ENCODE measurements at places on chromosomes 4 and X.

GRCh38 chr4:150217192-150217591 is 138.9 kb downstream of the DCLK2 start:
- DNase-seq: peak; percentile 57

DNA sequence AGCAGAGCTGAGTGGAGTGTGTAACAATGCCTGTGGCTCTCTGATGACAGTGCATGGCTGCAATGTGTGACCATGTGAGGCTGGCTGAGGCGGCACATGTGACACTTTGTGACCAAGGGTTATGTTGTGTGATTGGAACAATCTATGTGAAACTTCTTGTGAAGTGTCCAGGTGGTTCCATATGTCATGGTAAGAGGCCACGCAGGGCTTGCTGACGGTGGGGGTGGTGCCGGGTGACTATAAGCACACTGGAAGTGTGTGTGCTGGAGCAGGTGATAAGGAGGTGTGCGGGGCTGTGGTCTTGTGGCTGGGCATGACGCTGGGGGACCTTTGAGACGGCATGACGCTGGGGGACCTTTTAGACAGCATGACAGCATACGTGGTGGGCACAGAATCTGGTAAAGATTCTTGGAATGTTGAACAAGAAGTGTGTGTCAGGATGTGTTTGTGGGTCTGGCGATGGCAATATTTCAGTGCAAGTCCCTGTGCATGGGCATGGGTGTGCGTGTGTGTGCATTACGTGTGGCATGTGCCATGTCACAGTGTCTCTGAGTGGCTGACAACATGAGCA is 7.4 kb upstream of the HDAC6 start:
- no peak for DNase-seq

DNA sequence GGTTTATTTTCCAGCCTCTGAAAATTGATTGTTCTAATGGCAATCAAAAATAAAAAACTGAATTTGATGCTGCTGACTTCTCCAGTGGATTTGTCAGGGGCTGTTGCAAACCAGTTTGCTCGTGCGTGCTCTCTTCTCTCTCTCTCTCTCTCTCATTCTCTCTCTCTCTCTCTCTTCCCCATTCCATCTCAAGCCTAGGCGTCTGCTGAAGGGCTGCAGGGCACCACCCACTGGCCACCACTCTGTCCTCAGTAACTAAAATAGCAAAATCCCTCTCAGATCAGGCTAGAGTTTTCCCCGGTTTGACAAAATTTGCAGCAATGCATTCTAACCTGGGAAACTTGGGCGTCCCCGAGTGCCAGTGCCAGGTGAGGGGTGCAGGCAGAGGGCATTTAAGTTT is 19.4 kb downstream of the NKX6-1 start:
- DNase-seq: no peak

- DNase-seq: no peak
These were observed 13.0 kb upstream of the SLC10A4 start for GRCh38 chr4:48470137-48470536.

DNA sequence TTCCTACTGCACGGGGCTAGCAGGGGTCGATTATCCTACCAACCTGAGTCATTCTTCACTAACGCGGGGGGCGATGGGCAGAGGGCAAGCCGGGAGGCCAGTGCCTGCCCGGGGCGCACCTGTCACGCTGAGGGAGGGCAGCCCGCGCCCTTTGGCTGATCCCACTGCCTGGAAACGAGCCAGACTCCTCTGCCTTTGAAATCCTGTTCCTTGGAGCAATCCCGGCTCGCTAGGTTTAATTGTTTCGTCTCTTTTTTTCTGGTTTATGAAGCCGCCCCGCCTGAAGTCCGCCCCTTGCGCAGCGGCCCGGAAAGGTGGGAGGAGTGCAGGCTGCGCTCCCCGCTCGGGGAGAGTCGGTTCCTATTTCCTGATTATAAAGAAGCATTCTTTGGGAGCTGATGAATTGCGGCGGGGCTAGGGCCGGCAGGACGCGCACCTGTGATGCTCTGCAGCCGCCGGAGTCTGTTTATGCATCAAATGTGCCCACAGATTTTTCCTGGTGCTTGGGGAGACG is 484.2 kb downstream of the BCOR start:
- DNase-seq: peak; percentile 37

DNA sequence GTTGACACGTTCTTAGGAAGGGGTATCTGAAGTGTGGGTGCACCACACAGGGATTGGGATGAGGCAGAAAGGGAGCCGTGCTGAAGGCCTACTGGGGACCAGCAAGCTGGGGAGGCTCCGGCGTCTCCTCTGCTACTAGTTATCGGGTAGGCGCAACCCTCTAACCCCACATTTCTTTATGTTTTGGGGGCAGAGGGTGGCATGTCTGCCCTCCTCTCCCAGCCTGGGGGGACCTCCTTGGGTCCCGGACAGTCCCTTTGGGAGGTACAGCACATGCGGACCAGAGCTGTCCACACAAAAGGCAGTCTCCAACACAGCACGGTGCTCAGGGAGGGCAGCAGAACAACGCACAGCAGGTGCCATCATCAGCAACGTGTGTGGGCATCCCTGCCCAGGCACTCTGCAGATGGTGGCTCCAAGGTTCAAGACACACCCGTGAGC is 33.2 kb downstream of the WDR1 start:
- no peak for DNase-seq

- no peak for DNase-seq
These were observed 47.6 kb downstream of the CRMP1 start for GRCh38 chr4:5845035-5845905.

- no peak for DNase-seq
These were observed 35.7 kb downstream of the LDB2 start for GRCh38 chr4:16862697-16863096.

GRCh38 chr4:134260126-134260525 is 58.5 kb upstream of the PABPC4L start:
- DNase-seq: no peak

DNA sequence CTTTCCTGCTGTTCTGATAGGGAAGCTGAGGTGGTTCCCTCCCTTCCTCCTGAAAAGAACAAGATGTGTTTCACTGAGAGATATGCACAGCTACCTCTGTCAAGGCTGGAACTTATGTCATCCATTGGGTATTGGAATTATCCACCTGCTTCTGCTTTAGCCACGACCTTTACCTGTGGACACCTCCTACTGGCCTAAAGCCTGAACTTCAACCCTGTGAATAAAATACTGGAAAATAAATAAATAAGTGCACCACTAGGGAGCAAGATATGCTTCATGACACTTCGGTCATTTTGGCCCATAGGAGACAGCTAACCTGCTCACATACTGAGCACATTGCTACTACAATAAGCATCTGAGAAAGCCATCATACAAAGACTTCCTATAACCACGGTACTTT is 419.9 kb upstream of the NWD2 start:
- no peak for DNase-seq

GRCh38 chr4:76690011-76690905 is 207.7 kb downstream of the SOWAHB start:
- no peak for DNase-seq

DNA sequence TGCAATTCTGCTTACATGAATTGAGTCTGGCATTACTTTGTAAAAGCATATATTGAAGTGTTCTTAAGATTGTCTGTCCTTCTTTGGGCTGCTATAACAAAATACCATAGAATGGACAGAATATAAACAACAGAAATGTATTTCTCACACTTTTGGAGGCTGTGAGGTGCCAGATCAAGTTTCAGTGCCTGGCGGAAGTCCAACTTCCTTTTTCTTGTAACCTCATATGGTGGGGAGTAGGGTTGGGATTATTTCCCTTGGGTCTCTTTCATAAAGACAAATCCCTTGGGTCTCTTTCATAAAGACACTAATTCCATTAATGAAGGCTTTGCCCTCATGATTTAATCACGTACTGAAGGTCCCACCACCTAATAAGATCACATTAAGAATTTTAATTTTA is 199.3 kb upstream of the GRID2 start:
- no peak for DNase-seq

DNA sequence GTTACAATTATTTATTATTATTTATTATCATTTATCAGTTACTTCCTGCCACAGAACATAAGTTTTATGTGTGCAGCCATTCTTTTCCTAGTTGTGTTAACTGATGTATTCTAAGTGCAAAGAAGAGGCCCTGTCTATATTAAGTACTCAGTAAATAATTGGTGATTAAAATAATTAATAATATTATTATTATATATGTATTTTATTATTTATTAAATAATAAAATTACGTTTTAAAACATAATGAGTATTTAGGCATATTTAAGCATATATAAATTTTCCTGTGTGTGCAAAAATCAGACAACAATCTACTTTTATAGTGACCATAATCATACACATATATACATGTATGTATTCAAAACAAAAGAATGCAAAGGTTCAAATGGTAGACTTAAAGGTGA is 1871.6 kb upstream of the IGFBP7 start:
- DNase-seq: no peak
